ENCODE measurements at places on chromosomes 4 and X.

DNA sequence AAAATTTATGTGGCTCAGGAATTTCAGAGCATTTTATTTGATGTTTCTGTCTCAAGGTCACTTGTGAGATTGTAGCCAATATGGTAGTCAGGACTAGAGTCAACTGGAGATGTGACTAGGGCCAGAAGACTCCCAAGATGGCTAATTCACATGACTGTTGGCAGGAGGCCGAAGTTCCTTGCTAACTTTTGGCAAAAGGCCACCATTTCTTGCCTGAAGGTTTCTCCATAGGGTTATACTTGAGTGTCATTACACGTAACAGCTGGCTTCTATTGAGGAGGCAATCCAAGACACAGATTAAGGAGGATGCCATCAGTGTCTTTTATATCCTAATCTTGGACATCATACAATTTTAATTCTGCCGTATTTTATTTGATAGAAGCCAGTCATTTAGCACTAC, 162.3 kb upstream of the MAOA start:
- DNase-seq, result no peak

- DNase-seq, result no peak
Measured at GRCh38 chr4:9893329-9894108, 112.1 kb downstream of the DRD5 start.

DNA sequence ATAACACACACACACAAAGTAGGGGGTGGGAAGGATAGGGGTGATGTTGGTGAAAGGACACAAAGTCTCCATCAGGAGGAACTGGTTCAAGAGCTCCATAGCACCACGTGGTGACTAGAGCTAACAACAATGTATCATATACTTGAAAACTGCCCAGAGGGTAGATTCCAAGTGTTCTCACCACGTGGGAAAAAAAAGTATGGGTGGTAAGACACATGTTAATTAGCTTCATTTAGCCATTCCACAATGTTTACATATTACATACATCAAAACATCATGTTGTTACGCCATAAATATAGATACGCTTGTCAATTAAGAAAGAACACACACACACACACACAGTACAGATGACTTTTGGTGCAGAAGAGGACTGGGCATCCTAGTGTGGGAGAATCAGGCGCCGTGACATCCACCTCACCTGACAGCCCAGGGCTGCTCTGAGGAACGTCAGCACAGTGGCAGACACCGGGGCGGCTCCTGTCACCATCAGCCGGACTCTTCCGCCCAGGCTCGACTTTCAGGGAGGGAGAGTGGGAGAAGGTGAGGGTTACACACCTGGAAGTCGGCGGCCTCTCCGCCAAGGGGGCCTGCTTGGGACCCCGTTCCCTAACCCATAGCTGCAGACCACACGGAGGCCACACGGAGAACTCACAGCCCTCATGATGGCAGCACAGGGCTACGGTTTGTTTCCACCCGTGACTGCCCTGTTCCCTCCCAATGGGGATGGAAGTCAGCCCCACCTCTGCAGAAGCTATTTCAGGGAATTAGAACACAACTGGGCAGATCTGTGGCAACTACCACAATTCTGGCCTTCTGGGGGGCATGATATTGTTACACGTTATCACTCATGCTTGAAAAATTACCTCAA, 31.8 kb upstream of the CENPU start:
- DNase-seq, result no peak

GRCh38 chrX:87468941-87469340, 48.7 kb upstream of the KLHL4 start:
- no peak for DNase-seq

- no peak for DNase-seq
Measured at GRCh38 chrX:146396409-146396808, 413.2 kb upstream of the CXorf51B start.

DNA sequence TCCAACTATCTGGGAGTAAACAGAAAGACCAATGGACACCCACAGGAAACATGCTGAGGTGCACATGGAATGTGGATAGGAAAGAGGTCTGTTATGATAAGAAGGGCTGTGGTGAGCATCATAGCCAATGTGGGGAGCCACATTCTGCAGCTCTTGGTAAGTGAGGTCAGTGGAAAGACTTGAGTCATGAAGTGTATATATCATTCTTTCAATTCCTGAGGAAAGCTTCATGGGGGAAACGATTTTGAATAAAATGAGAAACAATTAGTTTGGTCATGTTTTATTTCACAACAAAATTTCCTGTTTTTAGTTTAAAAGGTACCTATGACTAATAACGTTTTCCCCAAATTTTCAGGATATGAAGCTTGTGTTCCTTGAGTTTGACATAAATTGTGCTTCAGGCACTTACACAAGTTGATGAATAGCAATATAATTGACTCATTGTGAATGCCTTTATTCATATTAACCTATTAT, 41.4 kb upstream of the RASSF6 start:
- DNase-seq, result no peak

DNA sequence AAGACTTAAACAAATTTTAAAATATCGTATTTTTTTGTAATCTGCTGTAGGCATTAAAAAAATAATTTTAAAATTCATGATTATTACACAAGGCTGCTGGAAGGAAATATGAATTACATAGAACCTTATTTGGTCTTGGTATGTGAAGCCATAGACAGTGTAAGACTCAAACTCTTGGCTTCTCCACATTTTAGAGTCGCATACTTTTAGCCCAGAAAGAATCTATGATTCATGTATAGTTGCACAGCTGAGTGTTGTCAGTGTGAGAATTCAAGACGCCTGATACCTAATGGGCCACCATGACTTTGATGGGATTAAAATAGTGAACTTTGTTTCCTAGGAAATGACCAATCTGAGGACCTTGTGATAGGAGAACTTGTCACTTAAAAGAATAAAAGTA, 1.4 kb downstream of the INTU start:
- no peak for DNase-seq

GRCh38 chr4:20313237-20314030, 61.7 kb downstream of the SLIT2 start:
- DNase-seq, result no peak

- no peak for DNase-seq
Measured at GRCh38 chrX:119617517-119618164, 11.4 kb upstream of the NKRF start.

DNA sequence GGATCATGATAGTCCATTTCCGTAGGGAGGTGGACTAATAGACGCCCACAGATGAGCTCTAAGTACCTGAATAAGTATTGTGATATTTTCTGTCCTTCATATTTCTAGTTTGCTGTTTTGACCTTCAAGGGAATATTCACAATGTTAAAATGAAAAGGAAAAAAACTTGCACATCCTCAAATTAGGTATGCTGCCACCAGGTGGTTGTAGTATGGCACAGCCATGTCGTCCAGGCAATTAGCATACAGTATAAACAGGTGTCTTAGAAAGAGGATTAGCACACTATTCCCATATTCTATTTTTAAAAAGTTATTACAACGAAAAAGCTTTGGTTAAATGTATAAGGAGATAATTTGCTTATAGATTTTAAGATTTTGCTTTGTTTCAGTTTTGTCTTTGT, 802.0 kb downstream of the RPA4 start:
- no peak for DNase-seq

DNA sequence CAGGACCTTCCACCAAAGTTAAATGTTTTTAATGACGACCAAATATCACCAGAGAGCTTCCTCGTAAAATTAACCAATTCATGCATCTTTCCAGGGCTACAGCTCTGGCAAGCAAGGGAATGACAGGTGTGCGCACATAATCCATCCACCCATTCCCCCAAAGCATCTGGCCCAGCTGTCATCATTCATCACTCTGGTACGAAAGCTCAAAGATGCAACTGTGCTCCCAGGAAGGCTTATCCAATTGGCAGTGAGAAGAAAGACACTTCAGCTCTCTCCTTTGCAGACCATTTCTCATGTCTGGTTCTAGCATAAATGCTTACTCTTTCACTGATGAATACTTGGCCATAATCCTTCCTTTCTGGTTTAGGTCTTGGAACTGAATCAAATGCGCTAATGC, 139.2 kb downstream of the NSUN7 start:
- DNase-seq, result no peak

- DNase-seq, result no peak
Measured at GRCh38 chrX:114134465-114134864, 449.4 kb upstream of the HTR2C start.

DNA sequence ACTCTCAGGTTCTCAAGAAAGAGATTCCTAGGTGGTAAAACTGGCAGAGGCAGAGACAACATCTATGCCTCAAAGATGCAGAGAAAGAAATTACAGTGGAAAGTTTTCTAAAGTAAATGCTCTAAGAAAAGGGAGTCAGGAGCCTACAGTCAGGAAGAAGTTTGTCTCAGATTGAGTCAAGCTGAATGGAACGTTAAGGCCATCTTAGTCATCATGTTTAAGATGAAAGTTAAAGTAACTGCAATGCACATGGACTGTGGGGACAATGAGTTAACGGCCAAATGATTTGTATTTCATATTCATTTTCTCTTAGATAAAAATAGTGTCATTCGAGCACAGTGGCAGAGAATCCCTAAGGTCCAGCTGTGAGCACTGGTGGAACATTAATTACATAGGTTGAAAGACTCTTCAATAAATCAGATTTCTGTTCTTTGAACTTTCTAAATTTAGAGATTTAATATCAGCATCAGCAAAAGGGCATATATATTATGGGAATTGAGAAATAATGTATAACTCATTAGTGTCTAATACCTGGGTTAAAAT, 384.6 kb downstream of the DTHD1 start:
- no peak for DNase-seq

DNA sequence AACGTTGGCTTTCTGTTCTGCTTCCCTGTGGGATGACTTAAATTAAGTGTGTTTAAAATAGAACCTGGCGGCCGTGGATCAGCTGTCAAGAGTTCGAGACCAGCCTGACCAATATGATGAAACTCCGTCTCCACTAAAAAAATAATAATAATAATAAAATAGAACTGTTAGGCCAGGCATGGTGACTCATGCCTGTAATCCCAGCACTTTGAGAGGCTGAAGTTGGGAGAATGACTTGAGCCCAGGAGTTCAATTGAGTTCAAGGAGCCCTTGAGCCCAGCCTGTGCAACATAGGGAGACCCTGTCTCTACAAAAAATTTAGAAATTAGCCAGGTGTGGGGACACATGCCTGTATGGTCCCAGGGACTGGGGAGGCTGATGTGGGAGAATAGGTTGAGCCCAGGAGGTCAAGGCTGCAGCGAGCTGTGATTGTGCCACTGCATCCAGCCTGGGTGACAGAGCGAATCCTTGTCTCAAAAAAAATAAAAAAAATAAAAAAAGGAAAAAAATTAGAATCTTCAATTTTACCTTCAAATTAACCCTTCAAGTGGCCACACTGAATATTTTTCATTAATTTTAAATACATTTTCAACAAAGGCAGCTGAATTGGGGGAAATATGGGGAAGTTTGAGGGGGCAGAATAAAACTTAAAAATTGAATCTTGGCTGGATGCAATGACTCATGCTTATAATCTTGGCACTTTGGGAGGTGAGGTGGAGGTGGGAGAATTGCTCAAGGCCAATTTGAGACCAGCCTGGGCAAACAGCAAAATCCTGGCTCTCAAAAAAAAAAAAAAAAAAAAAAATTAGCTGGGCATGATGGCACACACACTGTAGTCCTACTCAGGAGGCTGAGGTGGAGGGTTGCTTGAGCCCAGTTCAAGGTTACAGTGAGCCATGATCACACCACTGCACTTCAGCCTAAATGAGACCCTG, 31.8 kb upstream of the HSD17B13 start:
- no peak for DNase-seq

DNA sequence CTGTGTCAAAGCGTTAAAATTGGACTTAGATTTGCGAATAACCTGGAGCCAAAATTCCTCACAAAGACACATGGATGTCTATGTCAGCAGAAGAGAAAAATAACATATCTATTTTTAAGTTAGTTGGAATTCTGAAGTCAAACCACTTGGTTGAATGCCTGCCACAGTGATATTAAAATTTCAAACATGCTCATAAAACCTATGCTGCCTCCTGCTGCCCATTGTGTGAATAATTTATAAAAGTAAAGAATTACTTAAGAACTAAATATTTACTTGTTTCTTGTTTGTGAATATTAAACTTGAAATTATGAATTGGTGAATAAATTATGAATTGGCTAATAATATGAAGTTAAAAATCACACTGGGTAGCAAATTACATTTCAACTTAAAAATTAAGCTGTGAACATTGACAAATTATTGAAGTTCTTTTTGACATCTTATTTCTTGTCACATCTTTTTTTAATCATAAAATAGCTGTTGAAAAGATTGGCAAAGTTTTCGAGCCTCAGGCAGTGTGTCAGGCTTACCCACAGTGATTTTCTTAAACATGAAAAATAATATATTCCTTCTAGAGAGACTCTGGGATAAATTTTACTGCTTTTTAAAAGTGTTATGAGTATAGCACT, 35.4 kb downstream of the FABP2 start:
- no peak for DNase-seq

- no peak for DNase-seq
Measured at GRCh38 chr4:101792056-101792590, 1.6 kb downstream of the BANK1 start.

DNA sequence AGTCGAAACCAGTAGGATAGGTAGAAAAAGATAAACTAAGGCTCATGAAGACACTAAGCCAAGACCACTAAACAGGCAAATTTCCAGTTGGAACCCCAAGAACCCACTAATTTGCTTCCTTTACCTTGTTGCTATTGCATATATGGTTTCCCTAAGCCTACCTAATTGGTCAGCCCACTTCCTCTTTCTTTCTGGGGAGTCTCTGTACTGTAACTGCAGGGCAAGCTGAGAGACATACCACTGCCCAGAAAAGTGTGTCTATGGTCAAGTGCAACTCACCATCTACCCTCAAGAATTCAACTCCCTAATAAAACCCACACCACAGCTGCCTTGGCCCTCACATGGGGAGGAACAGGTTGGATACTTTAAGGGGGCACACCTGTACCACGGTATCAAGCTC, 28.6 kb downstream of the IDS start:
- no peak for DNase-seq

DNA sequence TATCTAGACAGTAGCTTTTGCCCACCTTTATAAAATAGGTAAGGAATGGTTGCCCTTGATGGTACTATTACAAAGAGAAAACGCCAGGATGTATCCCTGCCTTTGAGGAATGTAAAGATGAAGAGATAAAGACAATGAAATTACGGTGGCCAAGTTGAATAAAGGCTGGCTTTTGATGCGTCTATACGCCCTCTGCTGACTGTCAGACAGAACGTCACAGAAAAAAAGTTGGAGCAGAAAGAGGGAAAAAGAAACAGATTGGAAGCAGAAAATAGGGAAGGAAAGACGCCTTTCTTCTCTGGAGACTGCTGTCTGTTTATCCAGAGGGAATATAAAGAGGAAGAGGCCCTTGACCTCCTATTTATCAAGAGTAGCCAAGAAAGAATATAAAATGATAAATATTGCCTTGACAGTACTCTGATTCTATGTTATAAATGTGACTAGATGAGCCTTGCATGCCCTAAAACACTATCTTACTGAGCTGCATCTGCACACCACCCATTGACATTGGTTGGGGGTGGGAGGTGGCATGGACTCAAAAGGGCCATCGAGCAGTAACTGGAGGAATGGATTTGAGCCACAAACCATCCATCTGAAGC, 30.6 kb downstream of the PCDH19 start:
- no peak for DNase-seq

DNA sequence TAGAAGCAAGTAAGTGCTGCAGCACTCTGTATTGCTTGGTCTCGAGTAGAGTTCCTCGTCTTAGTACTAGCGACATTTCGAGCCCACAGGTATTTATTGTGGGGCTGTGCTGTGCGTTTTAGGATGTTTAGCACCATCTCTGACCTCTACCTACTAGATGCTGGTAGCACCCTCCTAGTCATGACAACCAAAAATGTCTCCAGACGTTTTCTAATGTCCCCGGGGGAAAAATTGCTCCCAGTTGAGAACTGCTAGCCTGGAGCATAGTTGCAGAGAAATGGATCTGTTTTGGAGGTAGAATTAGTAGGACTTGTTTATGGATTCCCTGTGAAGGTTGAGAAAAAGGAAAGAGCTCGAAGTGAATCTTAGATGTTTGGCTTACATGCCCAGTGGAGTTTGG, 287.2 kb downstream of the TENM3 start:
- no peak for DNase-seq

Measured in stimulated activated CD8-positive, alpha-beta memory T cell treated with anti-CD3 and anti-CD28 coated beads, Interleukin-7, amount 100 ng/mL, for 24 hours (primary cell).